Fibroblast of the aortic adventitia (primary cell): ENCODE measurements at places on chromosomes 11 and 22. TPM values are rescaled to one million over a fixed set of nuclear protein-coding genes. Genes with fewer than 3 reads are reported as not detected.

The VPS11 gene
- 16.8 and 29.4 TPM in 2 replicates for total RNA-seq

The MS4A4E gene
- total RNA-seq = not detected in 2 replicates

The TXN2 gene
- total RNA-seq = 38.8 and 74.6 TPM in 2 replicates

The APOA5 gene
- total RNA-seq = not detected in 2 replicates

The CALCA gene
- total RNA-seq = not detected in 2 replicates

The CRYBA4 gene
- total RNA-seq = not detected in 2 replicates
